ENCODE measurements at places on chromosomes 2 and 18.

DNA sequence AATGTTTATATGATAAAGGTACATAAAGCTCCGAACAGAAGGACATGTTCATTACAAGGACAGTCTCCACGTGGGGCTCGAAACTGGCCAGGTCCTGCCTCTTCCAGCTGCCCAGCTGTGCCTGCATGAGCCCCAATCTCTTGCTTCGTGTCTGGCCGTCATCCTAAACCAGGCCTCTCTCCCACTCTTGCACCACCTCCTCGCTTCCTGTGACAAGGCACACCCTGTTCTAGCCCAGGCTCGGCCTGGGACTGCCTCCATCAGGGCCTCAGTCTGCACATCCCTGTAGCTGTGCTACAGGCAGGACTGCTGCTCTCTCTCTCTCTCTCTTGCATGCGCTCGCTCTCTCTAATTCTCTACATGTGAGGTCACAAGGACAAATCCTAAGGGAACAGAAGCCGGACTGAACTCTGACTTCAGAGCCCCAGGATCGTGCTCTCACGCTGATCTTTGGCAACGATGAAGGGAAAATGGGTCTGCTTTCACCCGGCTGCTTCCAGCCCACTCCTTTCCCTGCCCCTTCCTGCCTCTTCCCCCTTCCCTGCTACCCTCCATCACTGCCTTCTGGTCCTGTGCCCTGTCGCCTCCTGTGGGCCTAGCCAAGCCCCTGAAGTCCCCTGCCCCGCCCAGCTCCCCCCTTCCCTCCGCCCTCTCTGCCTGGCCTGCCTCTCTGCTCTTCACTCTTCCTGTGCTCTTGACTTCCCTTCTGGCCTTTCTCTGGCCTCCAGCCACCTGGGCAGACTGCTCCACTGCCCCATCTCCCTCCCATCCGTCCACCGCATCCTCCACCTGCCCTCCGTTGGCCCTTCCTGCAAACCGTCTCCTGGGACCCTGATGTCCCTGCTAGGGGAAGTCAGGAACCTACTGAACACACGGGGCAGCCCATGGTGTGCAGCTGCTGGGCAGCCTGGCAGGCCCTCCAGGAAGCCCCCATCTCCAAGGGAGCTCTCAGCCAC lies 7.8 kb upstream of the GPR55 start:
- no peak overlapping the region for H3K27ac ChIP-seq
- peaks cover 4% of the 10 kb centered on the region for H3K4me1 ChIP-seq
- H3K27me3 ChIP-seq: peaks cover 20% of the 10 kb centered on the region
- H3K36me3 ChIP-seq: no peaks in the 10 kb centered on the region
- H3K4me3 ChIP-seq: no peak overlapping the region
- DNase-seq: no peak

GRCh38 chr2:200966770-200967169 lies 3.3 kb upstream of the ORC2 start:
- H3K27ac ChIP-seq: no peak overlapping the region
- H3K4me3 ChIP-seq: no peak overlapping the region
- H3K4me1 ChIP-seq: peaks cover 43% of the 10 kb centered on the region
- H3K36me3 ChIP-seq: peaks cover 6% of the 10 kb centered on the region
- no peaks in the 10 kb centered on the region for H3K27me3 ChIP-seq

DNA sequence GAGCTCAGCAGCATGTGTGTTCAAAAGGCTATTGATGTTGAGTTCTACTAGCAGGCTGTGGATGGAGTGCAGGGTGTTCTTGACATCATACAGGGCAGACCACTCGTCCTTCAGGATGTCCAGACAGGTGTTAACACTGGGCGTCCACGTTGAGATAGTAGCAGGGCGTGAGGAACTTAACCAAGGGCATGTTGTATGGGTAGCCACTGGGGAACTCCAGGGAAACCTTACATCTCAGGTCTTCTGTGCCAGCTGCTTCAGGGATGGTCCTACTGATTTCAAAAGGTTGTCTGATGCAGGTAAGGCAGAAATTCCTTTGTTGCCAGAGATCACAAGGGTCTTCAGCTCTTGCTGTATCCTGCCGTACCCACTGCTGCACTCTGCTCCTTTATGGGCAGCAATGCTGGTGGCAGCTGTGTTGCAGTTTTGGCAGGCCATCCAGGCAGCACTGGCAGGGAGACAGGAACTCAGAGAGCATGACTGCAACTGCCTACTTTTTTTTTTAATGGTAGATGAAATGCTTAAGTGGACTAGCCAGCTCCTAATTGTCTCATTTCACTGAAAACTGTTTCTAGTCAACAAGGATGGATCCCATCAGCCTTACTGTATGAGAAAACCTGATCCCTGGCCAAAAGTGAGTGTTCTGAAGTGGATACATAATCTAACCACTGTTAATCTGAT lies 32.4 kb upstream of the RBBP8 start:
- H3K36me3 ChIP-seq: no peaks in the 10 kb centered on the region
- no peak for DNase-seq
- H3K4me1 ChIP-seq: no peaks in the 10 kb centered on the region
- H3K27me3 ChIP-seq: peaks cover 19% of the 10 kb centered on the region

DNA sequence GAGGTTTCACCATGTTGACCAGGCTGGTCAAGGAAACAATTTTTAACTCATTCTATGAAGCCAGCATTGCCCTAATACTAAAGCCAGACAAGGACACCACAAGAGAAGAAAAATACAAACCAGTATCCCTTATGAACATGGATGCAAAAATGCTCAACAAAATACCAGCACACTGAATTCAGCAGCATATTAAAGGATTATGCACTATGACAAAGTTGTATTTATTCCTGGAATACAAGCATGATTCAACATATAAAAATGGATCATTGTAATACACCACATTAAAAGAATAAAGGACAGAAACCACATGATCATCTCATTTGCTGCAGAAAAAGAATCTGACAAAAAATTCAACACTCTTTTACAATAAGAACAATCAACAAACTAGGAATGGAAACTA lies 138.7 kb downstream of the RAB3GAP1 start:
- H3K36me3 ChIP-seq: peaks cover 3% of the 10 kb centered on the region
- DNase-seq: no peak
- H3K4me1 ChIP-seq: no peaks in the 10 kb centered on the region
- no peaks in the 10 kb centered on the region for H3K27me3 ChIP-seq
- no peak overlapping the region for H3K27ac ChIP-seq

GRCh38 chr2:15817748-15818147 lies 122.6 kb upstream of the MYCN start:
- no peaks in the 10 kb centered on the region for H3K36me3 ChIP-seq
- H3K27me3 ChIP-seq: peaks cover 21% of the 10 kb centered on the region
- DNase-seq: no peak
- no peak overlapping the region for H3K4me3 ChIP-seq
- H3K27ac ChIP-seq: no peak overlapping the region
- H3K4me1 ChIP-seq: no peaks in the 10 kb centered on the region

- H3K4me3 ChIP-seq: no peak overlapping the region
- no peaks in the 10 kb centered on the region for H3K36me3 ChIP-seq
- H3K4me1 ChIP-seq: peaks cover 8% of the 10 kb centered on the region
- H3K27ac ChIP-seq: no peak overlapping the region
- peaks cover 4% of the 10 kb centered on the region for H3K27me3 ChIP-seq
- DNase-seq: no peak
Measured at GRCh38 chr2:169667583-169667982, 26.6 kb downstream of the CFAP210 start.

DNA sequence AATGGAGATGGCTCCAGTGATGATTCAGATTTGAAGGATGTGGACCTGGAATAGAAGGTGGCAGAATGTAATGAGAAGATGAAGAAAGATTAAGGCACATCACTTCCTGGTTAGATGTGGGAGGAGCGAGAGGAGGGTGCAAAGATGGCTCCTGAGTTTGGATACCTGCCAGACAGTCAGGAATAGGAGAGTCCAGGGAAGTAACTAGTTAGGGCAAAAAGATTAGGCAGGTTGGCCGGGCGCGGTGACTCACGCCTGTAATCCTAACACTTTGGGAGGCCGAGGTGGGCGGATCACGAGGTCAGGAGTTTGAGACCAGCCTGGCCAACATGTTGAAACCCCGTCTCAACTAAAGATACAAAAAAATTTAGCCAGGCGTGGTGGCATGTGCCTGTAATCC lies 5.6 kb downstream of the C2orf74 start:
- peaks cover 4% of the 10 kb centered on the region for H3K4me1 ChIP-seq
- no peak for DNase-seq
- peaks cover 27% of the 10 kb centered on the region for H3K36me3 ChIP-seq
- H3K27ac ChIP-seq: no peak overlapping the region

- H3K27me3 ChIP-seq: peaks cover 3% of the 10 kb centered on the region
- no peaks in the 10 kb centered on the region for H3K4me1 ChIP-seq
- H3K27ac ChIP-seq: no peak overlapping the region
- no peak for DNase-seq
- H3K36me3 ChIP-seq: no peaks in the 10 kb centered on the region
Measured at GRCh38 chr2:26455037-26455669, 22.8 kb downstream of the OTOF start.

GRCh38 chr2:5433855-5434254 lies 258.3 kb upstream of the SOX11 start:
- DNase-seq: no peak
- H3K4me1 ChIP-seq: no peaks in the 10 kb centered on the region
- no peak overlapping the region for H3K27ac ChIP-seq
- no peaks in the 10 kb centered on the region for H3K27me3 ChIP-seq
- no peaks in the 10 kb centered on the region for H3K36me3 ChIP-seq

DNA sequence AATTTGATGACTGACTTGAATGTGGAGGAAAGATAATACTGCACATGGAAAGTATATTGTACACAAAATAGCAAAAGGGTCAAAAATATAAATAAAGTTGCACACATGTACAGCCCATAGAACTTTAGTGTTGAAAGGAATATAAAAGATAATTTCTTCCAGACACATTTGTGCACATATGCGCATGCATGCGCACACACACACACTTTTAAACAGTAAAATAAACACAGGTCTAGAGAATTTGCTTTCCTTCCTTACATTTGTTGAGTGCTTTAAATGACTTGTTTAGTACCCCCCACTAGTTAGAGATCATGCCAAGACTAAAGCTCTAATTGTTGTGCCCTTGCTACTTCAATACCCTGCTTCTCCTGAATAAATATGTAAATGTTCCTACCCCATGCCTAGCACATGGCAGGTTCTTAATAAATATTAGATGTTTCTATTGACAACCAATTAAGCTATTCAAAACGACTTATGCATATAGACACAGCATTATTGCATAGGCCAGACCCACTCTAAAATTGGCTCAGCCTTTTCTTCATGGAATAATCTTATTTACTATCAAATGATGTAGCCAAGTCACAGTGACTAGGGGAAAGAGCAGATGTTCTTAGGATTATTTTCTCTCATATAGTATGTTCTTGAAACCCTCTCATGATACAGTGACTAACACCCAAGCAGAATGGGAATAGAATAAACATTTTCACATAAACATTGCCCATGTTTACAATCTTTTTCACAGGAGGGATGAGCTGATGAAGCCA lies 165.5 kb upstream of the ACVR2A start:
- peaks cover 16% of the 10 kb centered on the region for H3K27me3 ChIP-seq
- H3K4me1 ChIP-seq: no peaks in the 10 kb centered on the region
- no peak overlapping the region for H3K27ac ChIP-seq
- no peak overlapping the region for H3K4me3 ChIP-seq

GRCh38 chr2:156099382-156099781 lies 233.1 kb downstream of the NR4A2 start:
- no peaks in the 10 kb centered on the region for H3K36me3 ChIP-seq
- DNase-seq: no peak
- H3K4me3 ChIP-seq: no peak overlapping the region
- H3K4me1 ChIP-seq: no peaks in the 10 kb centered on the region
- H3K27me3 ChIP-seq: no peaks in the 10 kb centered on the region
- H3K27ac ChIP-seq: no peak overlapping the region

GRCh38 chr2:36338827-36339145 lies 16.8 kb upstream of the CRIM1 start:
- no peaks in the 10 kb centered on the region for H3K36me3 ChIP-seq
- H3K27ac ChIP-seq: no peak overlapping the region
- H3K4me3 ChIP-seq: no peak overlapping the region
- no peak for DNase-seq
- H3K4me1 ChIP-seq: peaks cover 11% of the 10 kb centered on the region

DNA sequence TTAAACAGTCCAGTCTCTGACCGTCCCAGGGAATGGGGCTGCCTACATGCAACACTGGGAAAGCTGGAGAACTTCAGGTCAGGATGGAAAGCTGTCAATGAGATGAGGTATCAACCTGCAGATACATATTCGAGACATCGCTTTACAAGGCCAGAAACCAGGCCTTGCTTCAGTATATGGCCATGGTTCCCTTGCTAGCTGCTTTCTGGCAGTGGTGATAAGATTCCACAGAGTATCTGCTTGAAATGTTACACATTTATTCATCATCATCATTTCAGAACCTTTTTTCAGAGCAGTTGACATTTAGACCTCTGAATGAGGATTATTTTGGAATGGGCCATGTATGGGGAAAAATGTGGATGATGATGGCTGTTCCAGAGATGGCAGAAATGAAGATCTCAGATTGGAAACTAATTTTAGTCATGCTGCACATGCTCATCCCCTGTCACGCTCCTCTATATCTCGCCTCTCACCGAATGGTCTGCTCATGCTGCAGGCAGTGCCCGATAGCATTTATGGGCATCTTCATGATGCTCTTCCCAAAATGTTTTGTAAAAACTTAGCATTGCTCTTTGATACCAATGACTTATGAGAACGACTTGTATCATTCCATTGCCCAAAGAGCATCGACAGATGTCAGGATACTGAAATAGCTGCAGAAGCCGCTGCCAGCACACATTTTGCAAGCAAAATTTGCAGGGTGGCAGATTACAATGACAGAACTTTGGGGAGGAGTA lies 14.0 kb upstream of the BMP10 start:
- DNase-seq: no peak
- H3K36me3 ChIP-seq: no peaks in the 10 kb centered on the region
- no peak overlapping the region for H3K4me3 ChIP-seq

DNA sequence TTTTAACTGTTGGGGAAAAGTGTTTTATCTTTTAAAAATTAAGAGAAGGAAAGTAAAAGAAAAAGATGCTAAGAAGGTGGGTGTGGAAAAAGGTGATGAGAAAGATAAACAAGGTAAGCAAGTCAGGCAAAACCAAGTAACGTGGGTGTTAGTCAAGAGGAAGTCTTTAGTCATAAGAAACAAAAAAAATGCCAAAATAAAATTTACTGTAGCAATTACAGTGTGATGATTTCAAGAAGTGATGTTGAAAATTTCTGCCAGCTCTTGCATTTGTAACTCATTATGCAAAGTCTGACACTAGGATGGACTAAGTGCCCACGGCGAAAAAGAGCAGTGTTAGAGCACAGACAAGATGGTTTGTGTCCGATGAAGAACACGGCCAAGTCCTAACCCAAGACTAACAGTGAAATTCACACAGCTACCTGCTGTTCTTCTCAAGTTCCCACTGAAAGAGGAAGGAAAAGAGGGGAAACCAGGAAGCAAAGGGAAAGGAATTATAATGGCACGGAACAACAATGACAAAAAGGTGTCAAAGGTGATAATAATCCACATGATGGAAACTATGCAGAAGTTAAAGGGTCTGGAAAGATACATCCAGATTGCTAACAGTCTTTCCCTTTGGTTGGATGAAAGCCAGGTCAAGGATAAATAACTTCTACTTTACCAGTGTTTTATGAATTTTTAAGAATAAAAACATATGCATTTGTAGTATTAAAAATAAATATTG lies 34.1 kb downstream of the NOL10 start:
- no peaks in the 10 kb centered on the region for H3K27me3 ChIP-seq
- H3K4me1 ChIP-seq: peaks cover 51% of the 10 kb centered on the region
- H3K4me3 ChIP-seq: peak overlapping the region; percentile 24
- peaks cover 74% of the 10 kb centered on the region for H3K36me3 ChIP-seq

GRCh38 chr18:69257861-69258458 lies 142.7 kb upstream of the DOK6 start:
- no peaks in the 10 kb centered on the region for H3K36me3 ChIP-seq
- H3K27me3 ChIP-seq: no peaks in the 10 kb centered on the region
- H3K4me3 ChIP-seq: no peak overlapping the region
